HCT116 (cell line): ENCODE measurements at places on chromosomes 3 and 15. TPM values are rescaled to one million over a fixed set of nuclear protein-coding genes. Genes with fewer than 3 reads are reported as not detected.
A peak's percentile ranks its signal among the peaks of the same experiment; 100 is the strongest.

GRCh38 chr3:182949688-182950087, 30.6 kb downstream of the DCUN1D1 start:
- no peak for DNase-seq

GRCh38 chr3:9422712-9423424, 25.5 kb downstream of the SETD5 start:
- peak; percentile 91 for DNase-seq

- DNase-seq, result no peak
These were observed 346.8 kb downstream of the CNTN3 start for GRCh38 chr3:74267588-74268184.

DNA sequence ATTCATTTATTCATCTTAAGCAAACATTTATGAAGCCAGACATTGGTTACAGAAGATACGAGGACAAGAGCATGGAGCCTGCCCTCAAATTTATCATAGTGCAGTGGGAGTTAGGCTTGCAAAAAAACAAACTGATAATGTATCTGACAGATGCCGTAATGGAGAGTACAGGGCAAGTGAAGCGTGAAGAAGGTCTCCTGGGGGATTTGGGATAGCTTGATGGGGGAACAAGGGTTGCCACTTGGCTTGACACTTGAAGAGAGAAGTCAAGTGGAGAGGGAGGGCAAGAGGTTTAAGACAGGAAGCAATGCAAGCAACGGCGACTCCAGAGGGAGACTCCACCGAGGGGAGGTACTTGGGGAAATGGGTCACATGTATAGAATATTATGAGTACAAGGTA, 129.3 kb downstream of the SSR3 start:
- DNase-seq, result no peak

GRCh38 chr15:91126080-91126479, 26.0 kb downstream of the SV2B start:
- DNase-seq, result no peak

- no peak for DNase-seq
These were observed 246.6 kb upstream of the KCNMB2 start for GRCh38 chr3:178289544-178290160.

- DNase-seq, result no peak
These were observed 34.2 kb downstream of the RAB11A start for GRCh38 chr15:65903296-65904073.

DNA sequence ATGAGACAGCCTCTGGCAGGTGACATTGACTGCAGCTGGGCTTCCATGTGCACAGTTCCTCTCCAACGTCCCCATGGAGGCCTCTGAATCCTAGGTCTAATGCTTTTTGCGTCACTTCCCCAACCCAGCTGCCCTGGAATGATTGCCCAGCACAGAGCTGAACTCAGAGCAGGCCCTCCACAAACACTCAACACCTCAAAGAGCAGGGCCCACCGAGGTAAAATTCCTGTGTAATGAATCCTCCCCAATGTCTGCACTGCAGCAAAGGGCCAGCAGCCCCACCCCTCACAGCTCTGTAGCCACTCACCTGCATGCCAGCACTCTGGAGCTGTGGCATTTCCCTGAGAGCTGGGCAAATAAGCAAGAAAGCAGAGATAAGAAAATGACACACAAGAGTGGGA, 42.6 kb upstream of the DUSP7 start:
- no peak for DNase-seq

DNA sequence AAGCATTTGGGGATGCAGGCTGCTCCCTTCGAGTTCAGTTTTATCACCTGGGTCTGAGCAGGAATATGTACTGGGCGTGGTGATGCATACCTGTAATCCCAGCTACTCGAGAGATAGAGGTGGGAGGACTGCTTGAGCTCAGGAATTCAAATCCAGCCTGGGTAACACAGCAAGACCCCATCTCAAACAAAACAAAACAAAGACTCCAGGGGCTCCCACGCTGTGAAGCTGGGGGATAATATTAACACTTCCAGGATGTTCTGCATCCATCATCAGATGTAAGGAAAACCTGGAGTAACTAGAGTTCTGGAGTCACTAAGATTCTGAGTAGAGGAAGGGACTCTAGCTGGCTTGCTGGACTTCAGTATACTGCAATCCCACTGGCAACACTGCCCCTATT, 40.6 kb downstream of the LYZL4 start:
- no peak for DNase-seq

GRCh38 chr15:36185438-36185837, 394.0 kb upstream of the CDIN1 start:
- no peak for DNase-seq

- DNase-seq, result peak; percentile 13
These were observed 54.3 kb downstream of the OXNAD1 start for GRCh38 chr3:16319307-16319706.

DNA sequence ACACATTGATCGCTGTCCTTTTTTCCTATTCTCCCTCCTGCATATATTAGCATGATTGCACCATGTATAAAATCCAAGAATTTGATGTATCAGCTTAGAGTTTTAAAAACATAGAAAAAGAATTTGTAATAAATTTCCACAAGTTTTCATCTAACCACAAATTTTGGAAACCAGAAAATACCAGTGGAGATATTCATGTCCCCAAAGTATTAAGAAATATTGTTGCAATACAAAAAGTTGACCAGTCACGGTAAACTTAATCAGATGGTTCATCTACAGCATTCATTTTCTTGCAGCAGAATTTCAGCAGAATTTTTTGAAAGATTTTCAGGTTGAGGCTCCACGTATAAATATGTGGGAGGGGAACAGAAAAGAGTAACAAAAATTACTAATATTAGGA, 500.9 kb upstream of the MDFIC2 start:
- no peak for DNase-seq

- no peak for DNase-seq
These were observed 19.5 kb upstream of the DOCK3 start for GRCh38 chr3:50655009-50655830.

DNA sequence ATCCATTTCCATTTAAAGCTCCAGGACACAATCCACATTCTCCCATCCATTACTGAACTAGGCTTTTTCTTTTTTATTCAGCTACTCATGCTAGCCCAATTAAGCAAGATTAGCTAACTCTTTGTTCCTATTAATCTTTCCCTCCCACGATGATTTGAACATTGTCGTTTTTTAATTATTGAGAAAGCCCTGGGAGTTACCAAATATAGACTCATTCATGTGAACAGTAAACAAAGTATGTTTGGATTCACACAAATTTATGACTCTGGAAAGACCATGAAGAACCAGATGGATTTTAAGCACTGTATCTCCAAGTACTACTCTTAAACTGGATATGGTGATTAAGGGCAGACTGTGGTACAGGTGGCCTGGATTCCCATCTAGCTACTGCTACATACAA, 82.2 kb downstream of the STRIT1 start:
- no peak for DNase-seq

GRCh38 chr15:70323111-70323851, 225.6 kb upstream of the TLE3 start:
- DNase-seq, result no peak

DNA sequence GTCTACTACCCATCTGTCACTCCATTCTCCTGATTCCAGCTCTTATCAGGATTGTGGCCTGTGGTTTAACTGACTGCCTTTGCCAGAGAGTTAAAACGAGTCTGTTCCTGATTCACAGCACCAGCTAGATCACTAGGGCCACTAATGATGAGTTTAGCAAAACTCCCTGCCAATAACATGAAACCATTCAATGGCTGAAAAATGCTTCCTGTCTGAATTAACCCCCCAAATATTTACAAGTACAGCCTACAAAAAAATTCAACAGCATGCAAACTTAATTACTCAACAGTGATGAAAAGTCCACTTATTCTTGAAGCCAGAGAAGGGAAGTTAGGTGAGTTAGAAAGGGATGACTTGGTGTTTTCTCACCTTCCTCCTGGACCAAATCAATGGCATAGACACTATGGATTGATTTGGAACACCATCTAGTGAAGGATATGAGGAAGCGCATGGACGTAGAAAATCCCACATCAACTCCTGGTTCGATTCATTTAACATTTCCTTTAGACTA, 141.4 kb downstream of the TGFBR2 start:
- peak; percentile 49 for DNase-seq

DNA sequence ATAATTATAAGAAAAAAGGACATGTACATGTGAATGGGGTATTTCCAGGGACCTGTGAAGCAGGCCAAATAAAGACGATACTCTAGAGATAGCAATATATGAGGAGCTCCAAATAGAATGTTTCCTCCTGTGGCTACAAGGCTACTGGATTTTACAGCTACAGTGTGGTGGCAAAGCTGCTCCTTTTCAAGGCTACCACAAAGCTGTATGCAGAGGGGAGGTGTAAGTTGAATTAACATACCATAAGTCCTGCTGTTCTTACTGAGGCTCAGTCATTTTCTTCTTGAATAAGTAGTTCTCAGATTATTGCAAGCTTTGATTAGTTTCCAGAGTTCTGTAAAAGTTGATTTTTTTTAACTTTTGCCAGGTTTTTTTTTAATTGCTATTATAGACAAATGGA, 1184.6 kb upstream of the EPHA6 start:
- DNase-seq, result no peak

- no peak for DNase-seq
These were observed 1078.5 kb downstream of the TUSC7 start for GRCh38 chr3:117788061-117788460.

The SLC6A1 gene
- total RNA-seq, result not detected

The GOLGA6L7 gene
- not detected for total RNA-seq

The ALDH1L1 gene
- 0.81 TPM for total RNA-seq

The CHRNA7 gene
- total RNA-seq, result 6.8 TPM

The TMC3 gene
- not detected for total RNA-seq

The PRR23E gene
- total RNA-seq, result not detected

The PLA2G4B gene
- 4.7 TPM for total RNA-seq

The IL12A gene
- 2.8 TPM for total RNA-seq

The MKRN2OS gene
- total RNA-seq, result not detected
